Hepatic stellate cell (primary cell): ENCODE measurements at places on chromosomes 13 and 19.
A peak's percentile ranks its signal among the peaks of the same experiment; 100 is the strongest.

DNA sequence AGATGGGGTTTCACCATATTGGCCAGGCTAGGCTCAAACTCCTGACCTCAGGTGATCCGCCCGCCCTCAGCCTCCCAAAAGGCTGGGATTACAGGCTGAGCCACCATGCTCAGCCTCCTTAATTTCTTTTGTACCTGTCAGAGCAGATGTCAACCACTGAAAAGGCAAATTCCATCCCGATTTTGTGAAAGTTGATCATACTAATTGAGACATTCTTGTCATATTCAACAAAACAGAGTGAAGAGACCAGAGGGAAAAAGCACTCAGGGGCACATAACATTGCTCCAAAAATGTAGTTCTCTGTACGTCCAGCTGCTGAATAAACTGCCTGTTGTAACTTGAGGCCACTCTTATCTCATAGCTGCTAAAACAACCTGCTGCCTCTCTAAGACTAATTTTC is 27.4 kb upstream of the PSPC1 start:
- DNase-seq, result no peak

DNA sequence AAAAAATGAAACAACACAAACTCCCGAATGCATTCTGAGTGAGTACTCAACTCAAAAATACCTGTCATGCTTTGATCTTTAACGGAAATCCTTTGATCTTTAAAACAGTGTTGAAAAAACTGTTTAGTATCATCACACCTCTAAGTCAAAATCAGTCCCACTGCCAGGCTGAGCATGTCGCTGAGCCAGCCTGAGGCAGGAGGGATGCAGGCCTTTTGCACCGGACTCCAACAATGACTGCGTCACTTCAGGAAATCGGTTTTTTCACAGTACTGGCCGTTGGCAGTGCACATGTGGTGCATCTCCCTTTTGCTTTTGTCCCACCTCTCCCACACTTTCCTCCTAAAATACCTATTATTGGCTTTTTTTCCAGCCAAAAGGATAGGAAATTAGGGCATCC is 78.2 kb downstream of the SHISA2 start:
- no peak for DNase-seq

GRCh38 chr19:42006569-42006968 is 12.5 kb upstream of the ATP1A3 start:
- DNase-seq, result no peak

GRCh38 chr19:10583036-10583776 is 3.9 kb downstream of the AP1M2 start:
- no peak for DNase-seq

DNA sequence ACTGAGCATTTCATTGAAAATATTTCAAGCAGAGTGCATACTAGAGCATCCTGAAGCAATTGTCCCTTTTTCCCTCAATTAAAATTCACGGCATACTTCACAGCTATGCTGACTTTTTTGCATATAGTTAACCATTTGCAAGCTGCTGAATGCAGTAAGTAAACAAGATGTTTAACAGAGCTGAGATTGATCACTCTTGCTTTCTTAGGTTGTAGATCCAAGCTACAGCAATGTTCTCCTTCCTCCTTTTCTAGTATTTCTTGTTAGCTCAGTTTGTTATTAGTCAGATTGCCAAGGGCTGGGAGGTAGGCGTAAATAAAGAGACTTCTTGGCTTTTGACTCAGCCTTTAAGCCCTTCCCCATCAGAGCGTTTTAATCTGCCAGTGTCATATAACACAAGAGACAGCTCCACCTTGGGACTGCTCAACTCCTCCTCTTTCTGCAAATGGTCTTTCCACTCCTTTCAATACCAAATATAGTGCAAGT is at the start of gene SLITRK6:
TSS of gene SLITRK6 (minus strand) at position 323 of the 486 bp plus-strand sequence. CDS start 2,911 bp downstream, outside the sequence.
- DNase-seq, result peak; percentile 4

DNA sequence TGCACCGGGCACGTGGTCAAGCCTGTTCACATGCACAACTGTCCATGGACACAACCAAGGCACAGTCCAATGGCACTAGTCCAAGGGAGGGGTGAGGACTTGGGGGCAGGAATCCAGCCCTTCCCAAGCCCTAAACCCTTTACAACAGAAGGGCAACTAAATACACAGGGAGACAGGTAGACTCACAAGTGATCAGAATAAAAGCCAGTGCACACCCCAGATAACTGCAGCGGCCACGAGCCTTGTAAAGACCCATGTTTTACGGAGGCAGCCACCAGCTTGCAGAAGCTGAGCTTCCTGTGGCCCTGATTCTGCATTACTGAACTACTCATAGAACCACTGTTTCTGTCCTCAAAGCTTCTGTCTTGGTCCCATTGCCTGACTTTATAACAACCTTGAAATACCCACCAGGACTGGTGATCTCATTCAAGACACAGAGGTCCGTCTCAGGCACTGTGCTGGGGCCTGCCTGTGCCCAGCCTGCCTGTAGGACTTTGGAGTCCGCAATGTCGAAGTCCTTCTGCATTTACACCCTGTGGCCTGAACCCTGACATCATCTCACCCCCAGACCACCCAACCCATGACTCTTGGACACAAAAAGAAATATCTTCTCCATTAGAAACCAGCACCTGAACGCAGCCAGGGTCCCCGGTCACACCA is 181.2 kb downstream of the COL4A1 start:
- no peak for DNase-seq

DNA sequence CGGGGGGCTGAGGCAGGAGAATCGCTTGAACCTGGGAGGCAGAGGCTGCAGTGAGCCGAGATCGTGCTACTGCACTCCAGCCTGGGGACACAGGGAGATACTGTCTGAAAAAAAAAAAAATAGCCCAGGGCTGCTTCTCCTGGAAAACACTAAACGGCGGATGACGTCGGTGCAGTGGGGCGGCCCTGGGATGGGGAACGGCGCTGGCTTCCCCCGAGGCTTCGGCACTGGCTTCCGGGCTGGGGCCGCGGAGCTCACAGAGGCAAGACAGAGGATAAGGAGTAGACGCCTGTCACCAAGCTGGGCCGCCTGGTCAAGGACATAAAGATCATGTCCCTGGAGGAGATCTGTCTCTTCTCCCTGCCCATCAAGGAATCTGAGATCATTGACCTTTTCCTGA is 5.0 kb downstream of the PRSS57 start:
- no peak for DNase-seq

DNA sequence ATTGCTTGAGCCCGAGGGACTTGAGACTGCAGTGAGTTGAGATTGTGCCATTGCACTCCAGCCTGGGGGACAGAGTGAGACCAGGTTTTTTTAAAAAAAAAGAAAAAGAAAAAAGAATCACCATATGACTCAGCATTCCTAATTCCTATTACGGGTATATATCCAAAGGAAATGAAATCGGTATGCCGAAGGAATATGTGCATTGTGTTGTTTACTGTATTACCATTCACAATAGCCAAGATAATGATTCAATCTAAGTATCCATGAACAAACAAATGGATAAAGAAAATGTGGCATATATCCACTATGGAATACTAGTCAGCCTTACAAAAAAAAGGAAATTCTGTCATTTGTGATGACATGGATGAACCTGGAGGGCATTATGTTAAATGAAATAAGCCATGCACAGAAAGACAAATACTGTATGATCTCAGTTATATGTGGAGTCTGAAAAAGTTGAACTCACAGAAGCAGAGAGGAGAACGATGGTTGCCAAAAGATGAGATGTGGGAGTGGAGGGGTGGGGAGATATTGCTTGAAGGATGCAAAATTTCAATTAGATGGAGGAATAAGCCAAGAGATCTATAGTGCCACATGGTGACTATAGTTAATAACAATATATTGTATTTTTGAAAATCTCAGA is 4.3 kb upstream of the KL start:
- DNase-seq, result no peak

GRCh38 chr19:58355908-58356765 is 2.8 kb upstream of the A1BG start:
- peak; percentile 50 for DNase-seq

DNA sequence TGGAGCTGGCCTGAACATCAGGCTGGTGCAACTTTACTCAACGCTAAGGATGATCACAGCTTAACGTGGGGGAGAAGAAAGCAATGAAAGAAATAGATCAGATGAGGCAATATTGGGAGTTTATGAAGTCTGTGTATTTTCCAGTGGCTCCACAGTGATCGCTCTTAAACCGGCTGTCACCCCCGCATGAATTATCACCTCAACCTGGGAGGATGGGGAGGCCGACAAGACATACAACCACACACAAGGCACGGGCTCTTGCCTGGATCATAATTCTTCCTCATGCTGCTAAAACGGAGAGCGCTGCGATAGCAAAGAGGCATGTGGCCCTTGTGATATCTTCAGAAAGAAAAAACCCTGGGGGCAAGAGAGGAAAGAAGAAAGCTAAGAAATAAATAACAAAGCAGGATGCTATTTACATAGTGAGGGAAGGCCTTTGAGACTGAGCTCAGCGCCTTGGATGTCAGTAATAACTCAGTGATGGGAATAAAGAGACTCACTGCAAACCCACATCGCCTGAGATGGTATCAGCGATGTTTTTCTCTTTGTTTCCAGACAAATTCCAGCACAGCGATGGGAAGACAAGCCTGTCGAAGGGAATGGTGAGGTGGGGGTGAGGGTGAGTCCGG is 19.1 kb upstream of the CHST8 start:
- no peak for DNase-seq

DNA sequence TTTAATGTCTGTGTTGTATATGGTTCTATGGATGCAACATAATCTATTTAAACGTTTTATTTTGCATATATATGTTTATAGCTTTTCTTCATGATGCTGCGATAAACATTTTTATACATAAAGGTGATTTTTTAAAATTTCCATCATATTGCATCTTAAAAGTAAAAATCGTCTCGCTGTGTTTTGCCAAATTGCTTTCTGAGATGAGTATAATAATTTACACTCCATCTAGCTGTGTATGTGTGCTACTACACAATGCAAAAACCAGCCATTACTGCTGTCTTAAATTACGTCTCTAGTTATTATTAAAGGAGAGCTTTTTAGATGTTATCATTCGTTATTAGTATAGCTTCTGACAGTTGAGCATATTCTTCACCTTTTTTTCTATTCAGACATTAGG is 37.2 kb downstream of the METTL21C start:
- no peak for DNase-seq

- no peak for DNase-seq
Measured at GRCh38 chr19:44772959-44773358, 4.7 kb upstream of the CBLC start.

DNA sequence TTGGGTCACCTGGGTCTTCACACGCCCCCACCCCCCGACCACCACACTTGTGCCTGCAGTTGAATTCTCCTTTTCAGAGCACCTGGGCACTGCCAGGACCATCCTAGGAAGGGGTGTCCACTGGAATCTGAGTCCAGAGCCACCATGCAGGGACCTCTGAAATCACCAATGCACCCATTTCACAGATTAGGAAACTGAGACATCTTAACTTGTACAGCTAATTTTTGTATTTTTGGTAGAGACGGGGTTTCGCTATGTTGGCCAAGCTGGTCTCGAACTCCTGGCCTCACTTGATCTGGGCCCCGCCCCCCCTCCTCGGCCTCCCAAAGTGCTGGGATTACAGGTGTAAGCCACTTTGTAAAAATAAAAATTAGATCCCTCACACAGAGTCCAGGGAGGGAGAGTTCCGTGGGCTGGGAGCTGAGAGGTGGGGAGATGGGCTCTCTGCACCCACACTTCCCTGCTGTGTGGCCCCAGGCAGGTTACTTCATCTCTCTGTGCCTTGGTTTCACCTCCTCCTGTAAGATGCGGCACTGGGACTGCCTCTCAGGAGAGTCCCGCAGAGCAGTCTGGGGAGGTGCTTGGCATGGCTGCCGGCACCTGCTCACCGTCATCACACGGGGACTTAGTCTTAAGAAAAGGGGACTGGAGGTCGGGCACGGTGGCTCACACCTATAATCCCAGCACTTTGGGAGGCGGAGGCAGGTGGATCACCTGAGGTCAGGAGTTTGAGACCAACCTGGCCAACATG is 45.9 kb upstream of the C19orf12 start:
- no peak for DNase-seq

- no peak for DNase-seq
Measured at GRCh38 chr13:113471844-113472243, 18.6 kb upstream of the ADPRHL1 start.

- DNase-seq, result peak; percentile 62
Measured at GRCh38 chr19:42850981-42851717, 28.4 kb downstream of the PSG1 start.
